ENCODE measurements at places on chromosomes 1 and 21.

DNA sequence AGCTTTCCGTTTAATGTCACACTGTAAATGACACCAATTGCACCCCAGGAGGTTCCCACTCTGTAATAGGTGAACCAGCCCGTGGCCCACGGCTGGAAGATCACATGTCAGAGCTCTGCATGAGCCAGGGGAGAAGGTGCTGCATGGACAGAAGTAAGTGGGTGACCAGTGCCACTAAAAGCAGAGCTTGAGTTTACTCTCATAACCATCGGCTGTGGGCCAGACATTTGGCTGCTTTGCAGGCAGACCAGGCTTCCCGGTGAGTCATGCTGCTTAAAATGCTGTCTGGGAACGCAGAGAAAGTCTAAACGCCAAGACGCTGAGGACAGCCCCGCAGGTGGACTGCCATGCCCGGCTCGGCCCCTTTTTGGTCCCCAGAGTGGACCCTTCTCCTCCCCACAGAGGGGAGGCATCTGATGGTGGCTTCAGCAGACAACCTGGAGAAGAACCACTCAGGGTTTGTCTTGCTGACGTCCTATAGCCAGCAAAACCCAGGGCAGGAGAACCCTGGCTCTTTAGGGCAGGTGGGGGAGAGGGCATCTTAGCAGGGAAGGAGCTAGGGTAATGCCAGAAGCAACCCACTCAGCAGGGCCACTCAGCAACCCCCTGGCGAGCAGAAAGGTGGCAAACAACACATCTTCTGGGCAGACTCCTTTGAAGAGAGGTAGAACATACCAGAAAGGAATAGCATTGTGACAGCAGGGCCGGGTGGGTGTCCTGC lies 7.3 kb downstream of the KIAA2013 start:
- peak; percentile 73 for DNase-seq

GRCh38 chr1:15579683-15580047 lies 5.2 kb downstream of the AGMAT start:
- DNase-seq = peak; percentile 32

- no peak for DNase-seq
Measured at GRCh38 chr1:222031318-222031717, 289.4 kb upstream of the DUSP10 start.

- no peak for DNase-seq
Measured at GRCh38 chr1:194062526-194062925, 876.1 kb upstream of the B3GALT2 start.

DNA sequence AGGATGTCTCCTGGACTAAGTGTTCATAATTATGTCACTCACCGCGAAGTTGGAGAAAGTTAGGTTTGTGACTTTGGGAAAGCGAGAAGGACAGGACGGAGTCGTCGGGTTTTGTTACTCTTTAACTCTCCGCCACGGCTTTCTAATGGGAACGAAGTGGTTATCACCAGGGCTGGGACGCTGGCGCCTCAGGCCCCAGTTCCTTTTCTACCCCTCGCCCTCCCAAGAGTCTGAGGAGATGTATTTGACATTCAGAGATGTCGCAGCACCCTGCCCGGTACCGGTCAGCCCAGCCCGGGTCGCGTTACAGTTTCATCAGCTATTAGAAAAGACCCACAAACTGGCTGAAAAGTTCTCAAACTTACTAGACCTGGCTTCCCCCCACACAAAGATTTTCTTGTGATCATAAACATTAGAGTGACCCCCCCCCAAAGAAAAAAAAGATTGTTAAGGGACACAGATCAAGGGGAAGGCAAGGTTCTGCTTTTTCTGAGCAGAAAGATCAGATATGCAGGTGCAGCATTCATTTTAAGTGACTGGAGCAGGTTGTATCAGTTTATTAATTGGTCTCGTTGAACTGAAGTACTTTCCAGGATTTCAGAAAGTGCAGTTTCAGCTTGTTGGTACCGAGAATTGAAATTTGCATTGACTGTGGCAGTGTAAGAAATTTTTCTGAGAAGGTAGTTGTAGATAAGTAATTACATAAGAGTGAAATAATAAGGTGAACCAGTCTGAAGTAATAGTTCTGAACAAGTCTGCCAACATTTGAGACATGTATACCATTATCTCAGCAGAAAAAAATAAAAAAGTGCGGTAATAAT lies 859 bp upstream of the ZBTB18 start:
- no peak for DNase-seq

DNA sequence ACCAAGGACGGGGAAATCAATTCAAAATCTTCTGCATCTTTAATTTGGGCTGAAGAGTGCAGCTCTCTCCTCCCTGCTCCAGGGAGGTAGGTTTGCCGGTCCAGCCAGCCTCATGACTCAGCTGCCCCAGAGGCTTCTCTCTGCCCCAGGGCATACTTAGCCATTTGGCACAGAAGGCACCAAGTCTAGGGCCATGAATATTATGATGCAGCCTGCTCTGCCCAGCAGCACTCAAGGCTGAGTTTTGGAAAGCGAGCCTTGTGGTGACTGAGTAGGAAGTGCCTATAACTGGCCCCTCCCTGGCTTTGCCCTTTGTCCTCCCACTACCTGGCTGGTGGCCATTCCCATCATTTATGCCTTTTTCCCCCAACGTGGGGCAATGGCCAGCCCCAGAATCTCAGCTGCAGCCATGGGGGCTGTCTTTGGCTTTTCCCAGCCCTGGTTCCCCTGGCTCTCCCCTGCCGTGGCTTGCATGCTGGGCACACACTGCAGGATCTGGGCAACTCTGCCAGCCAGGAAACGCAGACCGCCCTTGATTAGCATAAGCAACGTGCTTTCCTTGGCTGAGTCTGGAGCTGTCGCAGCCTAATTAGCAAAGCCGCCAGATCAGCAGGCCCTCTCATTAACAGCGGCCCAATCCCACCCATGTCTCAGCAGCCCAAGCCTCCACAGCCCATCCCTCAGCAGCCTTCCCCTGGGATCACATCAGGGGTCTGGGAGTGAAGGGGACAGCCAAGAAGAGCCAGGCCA lies 258.6 kb upstream of the TMEM51 start:
- DNase-seq = peak; percentile 77

GRCh38 chr1:232643251-232643650 lies 13.3 kb upstream of the SIPA1L2 start:
- DNase-seq = no peak

- DNase-seq = no peak
Measured at GRCh38 chr1:115642168-115643072, 650 bp downstream of the VANGL1 start.

DNA sequence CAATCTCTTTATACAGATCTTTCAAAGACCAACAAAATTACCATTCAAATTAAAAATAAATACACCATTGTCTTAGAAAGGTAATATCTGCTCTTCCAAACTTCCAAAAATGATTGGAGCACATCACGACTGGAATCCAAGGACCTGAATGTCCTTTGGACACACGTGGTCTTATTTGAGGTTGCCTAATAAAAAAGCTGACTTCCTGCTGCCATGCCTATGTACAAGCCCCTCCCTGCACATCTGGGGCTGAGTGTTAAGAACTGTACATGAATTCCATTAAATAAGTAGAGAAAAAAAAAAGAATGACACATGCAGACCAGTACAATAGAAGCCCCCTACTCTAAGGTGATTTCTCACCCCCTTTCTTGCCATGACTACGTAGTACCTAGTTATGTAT lies 73.6 kb downstream of the SUSD4 start:
- no peak for DNase-seq

DNA sequence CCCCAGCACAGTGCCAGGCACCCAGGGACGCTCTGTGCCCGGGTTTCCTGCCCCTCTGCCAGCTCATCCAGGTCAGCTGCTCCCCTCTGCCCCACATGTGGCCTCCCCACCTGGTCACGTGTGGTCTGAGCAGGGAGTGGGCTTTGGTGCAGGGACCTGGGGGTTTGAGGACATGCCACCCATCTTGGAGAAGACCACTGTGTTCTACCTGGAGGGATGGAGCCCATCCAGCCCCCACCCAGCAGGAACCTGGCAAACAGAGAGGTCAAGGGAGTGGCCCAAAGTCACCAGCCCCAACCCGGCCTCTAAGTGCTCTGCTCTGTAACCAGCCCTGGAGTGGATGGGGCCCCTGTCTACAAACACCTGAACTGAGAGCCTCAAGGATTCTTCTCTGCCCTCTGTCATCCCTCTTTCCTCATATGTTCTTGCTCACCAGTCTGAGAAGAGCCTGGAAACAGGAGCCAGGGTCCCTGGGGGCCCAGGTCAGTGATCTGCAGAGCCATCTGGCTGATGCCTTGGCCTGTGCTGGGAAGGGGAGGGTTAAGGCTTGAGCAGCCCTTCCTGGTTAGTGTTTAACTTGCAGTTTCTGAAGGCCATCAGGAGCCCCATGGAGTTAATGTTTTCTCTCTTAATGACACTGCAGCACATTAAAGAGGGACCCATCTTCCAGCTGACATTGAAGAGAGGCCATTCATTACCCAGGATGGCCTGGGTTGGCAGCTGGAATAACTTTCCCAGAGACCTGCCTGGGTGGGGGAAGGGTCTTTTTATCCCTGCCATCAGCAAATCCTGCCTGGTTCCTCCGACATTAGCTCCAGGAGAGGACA lies 235.4 kb downstream of the PTPRU start:
- DNase-seq = no peak

- no peak for DNase-seq
Measured at GRCh38 chr1:65230731-65231481, 78.4 kb upstream of the DNAJC6 start.

DNA sequence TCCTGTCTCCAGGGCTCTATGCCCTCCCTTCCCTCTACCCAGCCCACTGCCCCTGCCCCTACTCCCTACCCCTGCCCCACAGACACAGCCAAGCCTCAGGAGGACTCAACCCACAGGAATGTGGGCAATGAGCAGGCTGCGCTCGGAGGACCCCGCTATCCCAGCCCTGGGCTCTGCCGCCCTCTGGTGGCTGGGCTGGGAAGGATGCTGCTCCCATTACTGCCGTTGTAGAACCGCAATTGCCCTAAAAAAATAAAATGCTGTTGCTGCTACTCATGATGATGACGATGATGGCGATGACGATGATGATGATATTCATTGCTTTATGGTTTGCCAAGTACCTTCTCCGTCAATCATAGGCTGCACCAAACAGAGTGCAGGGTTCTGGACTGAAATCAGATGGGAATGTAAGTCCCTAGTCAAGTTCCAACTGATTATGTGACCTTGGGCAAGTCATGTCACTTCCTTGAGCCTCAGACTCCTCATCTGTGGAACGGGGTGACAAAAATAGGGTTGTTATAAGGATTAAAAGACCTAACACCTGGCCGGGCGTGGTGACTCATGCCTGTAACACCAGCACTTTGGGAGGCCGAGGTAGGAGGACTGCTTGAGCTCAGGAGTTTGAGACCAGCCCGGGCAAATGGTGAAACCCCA lies 24.6 kb downstream of the ARHGEF19 start:
- DNase-seq = peak; percentile 61

GRCh38 chr1:211627259-211627658 lies 48.2 kb downstream of the NEK2 start:
- DNase-seq = no peak

DNA sequence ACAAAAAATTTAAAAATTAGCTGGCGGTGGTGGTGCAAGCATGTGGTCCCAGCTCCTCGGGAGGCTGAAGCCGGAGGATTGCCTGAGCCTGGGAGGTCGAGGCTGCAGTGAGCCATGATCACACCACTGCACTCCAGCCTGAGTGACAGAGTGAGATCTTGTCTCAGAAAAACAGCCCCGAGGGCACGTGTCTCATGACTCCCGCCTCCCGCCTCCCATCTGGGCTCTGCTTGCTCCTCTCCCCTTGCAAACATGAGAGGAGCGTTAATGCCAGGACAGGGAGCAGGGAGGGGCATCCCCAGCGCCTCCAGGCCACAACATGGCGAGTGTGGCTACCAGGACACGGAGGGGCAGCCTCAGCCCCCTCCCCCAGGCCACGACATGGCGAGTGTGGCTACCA lies 28.3 kb downstream of the FAAP20 start:
- DNase-seq = no peak

DNA sequence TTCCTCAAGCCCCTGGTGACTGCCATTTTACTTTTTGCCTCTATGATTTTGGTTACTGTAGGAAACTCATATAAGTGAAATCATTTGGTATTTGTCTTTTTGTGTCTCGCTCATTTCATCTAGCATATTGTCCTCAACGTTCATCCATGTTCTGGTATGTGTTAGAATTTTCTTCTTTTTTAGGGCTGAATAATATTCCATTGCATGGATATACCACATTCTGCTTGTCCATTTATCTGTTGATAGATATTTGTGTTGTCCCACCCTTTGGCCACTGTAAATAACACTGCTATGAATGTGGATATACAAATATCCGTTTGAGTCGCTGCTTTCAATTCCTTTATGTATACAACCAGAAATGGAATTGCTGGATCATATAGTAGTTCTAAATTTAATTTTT lies 4.5 kb upstream of the GALNT2 start:
- DNase-seq = no peak

GRCh38 chr1:23959461-23960290 lies at the start of gene PNRC2:
TSS of gene PNRC2 (plus strand) at chr1:23959828. CDS start at chr1:23961458, 1,630 bp downstream.
- DNase-seq = peak; percentile 98

DNA sequence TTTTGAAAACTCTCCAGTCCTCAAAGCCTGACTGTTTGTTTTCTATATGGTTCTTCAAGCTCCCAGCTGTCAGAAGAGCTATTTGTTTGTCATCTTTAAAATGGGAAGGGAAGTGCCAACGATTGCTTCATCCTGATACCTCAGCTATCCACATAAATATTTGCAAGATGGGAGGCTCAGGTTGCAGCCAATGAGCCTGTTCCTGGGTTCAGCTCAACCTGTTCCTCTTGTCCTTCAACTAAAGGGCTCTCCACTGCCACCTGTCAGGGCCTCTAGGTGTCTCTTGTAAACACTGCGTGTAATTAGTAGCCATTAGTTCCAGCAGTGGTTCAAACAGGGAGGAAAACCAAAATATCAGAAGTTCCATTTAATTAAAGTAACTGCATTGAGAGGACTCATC lies 445.1 kb downstream of the AJAP1 start:
- no peak for DNase-seq

GRCh38 chr1:42690477-42691156 lies 8.4 kb downstream of the YBX1 start:
- DNase-seq = no peak

DNA sequence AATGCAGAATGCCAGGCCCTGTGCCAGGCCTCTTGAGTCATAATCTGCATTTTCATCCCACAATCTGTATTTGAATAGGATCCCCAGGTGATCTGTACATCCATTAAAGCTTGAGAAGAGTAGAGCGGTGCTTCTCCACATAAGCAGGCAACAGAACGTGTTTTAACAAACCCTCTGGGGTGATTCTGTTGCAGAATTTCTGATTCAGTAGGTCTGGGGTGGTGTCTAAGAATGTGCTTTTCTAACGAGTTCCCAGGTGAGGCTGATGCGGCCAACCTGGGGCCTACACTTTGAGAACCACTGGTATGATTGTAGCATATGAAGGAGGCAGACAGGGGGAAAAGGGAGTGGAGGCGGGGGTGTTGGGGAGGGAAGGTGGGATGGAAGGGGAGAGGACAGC lies 78.4 kb upstream of the POU3F1 start:
- no peak for DNase-seq

DNA sequence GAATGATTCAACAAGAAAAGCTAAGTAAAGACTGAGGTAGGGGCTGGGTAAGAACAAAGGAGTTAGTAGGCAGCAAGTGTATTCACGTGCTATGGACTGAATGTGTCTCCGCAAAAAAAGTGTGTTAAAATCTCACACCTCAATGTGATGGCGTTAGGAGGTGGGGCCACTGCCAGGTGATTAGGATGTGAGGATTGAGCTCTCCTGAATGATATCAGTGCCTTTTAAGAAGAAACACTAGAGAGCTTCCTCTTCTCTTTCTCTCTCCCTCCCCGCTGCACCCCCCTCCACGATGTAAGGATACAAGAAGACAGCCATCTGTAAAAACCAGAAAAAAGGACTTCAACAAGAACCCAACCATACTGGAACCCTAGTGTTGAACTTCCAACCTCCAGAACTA lies 396.1 kb upstream of the PLXNA2 start:
- no peak for DNase-seq
